ENCODE measurements at places on chromosomes 4 and X.

- no peak for DNase-seq
Measured at GRCh38 chr4:2995546-2996265, 32.3 kb downstream of the GRK4 start.

DNA sequence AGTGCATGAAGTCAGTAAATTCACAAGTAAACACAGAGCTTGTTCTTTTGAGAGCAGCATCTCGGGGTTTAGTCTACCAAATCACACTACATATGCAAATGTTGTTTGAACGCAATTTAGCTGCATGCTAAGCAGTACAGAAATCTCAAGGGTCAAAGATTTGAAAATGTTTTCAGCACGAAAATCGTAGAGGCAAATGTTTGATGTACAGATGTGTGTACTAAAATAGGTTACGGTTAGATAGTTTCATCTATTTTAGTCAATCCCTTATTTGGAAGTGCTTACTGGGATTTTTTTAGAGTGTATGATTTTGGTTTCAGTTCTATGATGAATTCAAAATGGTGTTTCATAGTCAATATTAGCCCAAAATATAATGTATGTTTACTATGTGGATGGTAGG lies 1928.2 kb upstream of the TENM3 start:
- peak; percentile 23 for DNase-seq

GRCh38 chr4:140298001-140298400 lies 75.4 kb upstream of the SCOC start:
- no peak for DNase-seq

- peak; percentile 23 for DNase-seq
Measured at GRCh38 chrX:28058901-28059300, 77.7 kb upstream of the DCAF8L1 start.

DNA sequence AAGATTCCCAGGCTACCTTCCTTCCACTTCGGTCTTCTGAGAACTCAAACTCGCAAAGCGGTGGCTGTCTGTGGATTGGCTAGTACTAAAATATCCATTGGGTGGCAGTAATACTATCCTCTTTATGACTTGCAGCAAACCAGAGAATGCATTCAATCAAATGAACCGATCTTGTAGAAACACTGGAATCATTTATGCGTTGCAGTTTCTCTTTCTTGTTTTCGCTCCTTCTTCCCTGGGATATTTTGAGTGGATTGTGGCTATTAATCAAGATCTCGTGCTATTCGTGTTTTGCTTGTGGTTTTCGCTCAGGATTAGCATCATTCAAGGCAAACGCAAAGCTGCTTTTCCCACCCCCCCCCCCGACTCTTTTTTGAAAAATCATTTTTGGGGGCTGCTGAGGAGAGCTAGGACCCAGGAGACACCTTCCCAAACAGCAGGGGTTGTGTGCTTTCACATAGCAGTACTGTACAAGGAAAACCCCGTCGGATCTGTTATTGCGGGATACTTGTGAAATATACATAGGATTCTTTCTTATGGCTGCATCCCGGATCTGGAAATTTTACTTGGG lies at the start of gene IL1RAPL1:
Gene IL1RAPL1, plus strand, starts transcription at position 466 of the 571 bp plus-strand sequence.
- peak; percentile 57 for DNase-seq

DNA sequence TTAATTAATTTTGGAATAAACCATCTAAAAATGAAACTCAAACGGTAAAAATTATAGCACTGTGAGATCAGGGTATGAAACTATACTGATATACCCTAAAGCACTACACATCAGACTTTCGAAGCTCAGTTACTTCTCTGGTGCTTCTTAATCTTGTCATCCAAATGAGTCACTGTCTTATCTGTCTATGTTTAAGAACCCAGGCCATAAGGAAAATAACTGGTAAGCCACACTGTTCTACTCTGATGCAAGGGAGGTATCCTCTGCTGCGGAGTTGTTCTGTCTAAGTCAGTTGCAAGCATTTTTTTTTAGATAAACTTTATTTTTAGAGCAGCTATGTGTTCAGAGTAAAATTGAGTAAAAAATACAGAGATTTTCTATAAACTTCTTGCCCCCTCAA lies 830.8 kb upstream of the POU3F4 start:
- DNase-seq = peak; percentile 75
